ENCODE measurements at places on chromosomes 1 and 21.

GRCh38 chr1:32806290-32806689, 10.9 kb downstream of the YARS1 start:
- no peak for DNase-seq

DNA sequence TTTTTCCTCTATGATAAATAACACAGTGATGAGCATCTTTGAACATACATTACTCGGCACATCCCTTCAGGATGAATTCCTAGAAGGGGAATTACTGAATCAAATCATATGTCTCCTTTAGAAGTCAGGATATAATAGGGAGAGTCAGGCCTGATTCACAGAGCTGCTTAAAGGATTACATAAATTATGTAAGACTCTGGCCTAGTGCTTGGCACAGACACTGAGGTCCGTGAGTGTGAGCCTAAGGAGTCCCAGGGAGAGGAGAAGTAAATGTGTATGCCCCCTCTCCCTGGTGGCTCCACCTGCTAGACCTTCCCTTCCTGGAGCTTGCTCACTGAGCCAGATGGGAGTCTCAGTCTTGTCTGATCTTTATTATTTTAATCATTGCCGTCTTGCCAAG, 8.6 kb upstream of the FOXE3 start:
- DNase-seq, result no peak

DNA sequence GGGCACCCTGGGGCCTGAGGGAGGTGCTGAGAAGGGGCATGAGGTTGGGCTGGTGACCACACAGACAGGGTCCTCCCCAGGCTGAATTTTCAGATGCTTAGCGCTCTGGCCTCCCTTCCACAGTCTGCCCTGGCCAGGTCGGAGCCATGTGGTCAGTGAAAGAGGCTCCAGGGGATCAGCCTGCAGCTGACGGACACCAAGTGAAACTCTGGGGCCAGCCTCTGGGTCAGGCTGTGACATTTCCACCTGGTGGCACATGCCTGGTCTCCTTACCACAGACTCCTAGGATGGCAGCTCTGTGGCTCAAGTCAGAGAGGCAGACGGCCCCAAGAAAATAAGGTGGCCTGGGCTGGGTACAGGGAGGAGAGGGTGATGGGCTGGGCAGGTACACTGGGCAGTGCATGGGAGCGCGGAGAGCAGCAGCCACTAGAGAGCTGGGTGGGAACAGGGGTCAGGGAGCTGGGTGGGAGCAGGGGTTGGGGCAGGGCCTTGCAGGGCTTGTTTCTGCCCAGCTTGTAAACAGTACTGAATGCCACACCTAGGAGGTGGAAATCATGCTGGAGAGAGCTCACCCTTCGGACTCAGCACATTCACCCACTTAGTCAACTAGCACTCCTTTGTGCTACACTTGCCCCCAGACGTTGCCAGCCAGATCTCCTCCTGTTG, 20.7 kb upstream of the ADARB1 start:
- no peak for DNase-seq

- no peak for DNase-seq
These were observed 101.9 kb downstream of the PLPP3 start for GRCh38 chr1:56477164-56478111.

- no peak for DNase-seq
These were observed 24.4 kb downstream of the EFCAB7 start for GRCh38 chr1:63547621-63548294.

DNA sequence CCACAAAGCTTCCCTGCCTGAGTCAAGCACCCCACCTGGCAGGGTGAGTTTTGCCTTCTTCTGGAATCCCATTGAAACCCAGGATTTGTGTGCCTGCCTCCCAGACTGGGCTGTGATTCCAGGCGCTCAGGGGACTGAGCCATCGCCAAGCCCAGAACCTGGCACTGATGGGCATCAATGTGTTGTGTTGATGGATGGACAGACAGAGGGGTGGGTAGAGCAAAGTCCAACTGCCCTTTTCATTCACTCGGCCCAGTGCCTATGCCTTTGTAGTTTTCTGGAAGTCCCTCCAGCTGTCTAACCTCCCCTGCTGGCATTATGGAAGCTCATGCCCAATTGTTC, 66.0 kb upstream of the LAPTM5 start:
- no peak for DNase-seq

Measured in stimulated activated CD8-positive, alpha-beta memory T cell treated with anti-CD3 and anti-CD28 coated beads, Interleukin-7, amount 100 ng/mL, for 24 hours (primary cell).